HuH-7.5 (cell line): ENCODE measurements at places on chromosomes 11 and 22.

- DNase-seq = no peak
These were observed 14.5 kb downstream of the MIF start for GRCh38 chr22:23908587-23909205.

- no peak for DNase-seq
These were observed 160.6 kb downstream of the TMEM135 start for GRCh38 chr11:87198266-87198881.

DNA sequence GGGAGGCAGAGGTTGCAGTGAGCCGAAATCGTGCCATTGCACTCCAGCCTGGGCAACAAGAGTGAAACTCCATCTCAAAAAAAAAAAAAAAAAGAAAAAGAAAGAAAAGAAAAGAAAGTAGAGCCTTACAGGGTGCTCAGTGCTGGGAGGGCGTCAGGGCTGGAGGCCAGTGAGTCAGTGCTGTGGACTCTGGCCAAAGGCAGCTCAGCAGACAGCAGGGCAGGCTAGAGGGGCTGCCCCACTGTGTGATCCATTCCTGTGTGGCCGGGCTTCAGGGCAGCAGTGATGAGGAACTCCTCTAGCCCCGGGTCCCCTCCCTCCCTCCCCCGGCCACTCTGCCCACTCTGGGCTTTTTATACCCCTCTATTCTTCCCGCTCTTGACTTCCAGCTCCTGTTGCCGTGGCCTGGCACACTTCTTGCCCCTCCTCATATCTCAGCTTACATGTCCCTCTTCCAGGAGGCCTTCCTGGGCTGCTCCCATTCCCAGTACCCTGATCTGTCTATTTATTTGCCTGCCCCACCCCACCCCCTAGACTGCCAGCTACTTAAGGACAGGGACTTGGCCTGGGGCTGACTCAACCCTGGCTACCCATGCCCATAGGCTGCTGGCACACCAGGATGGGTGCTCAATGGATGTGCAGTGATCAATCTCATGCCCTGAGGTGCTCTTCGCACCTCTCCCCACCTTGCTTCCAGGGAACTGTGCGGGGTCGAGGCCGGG is 10.1 kb downstream of the SYT12 start:
- DNase-seq = no peak

GRCh38 chr11:76610871-76611475 is 59.6 kb downstream of the LRRC32 start:
- no peak for DNase-seq

GRCh38 chr11:74288161-74288560 is 23.3 kb downstream of the P4HA3 start:
- DNase-seq = no peak

DNA sequence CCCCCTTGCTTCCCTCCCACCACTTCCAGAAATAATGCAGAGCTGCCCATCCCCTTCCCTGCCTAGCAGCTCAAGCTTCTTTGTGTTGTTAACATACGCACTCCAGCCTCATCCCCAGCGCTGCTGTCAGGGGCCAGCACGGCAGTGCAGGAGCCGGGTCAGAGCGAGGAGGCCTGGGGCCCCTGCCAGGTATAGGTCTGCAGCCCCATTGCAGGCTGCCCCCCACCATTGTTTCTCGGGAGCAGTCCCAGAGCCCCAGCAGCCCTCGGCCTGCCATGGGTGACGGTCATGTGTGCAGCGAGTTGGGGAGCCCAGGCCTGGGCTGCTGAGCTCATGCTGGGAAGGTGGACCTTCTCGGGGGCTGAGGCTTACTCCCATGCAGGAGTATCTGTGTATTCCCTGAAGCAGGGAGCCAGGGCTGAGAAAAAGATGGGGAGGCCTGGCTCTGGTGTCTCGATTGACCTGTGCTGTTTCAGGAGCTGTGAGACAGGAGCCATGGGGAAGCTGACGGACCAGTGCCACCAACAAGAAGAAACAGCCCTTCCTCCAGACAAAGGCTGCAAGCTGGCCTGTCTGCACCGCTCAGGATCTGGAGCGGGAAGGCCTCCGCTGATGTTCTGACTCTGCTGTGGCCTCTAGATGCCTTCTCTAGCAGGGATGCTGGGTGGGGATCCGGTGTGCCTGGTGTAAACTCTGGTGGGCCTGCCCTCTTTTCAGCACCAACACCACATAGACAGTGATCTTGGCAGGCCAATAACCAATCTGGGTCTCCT is 220.5 kb upstream of the B3GAT1 start:
- no peak for DNase-seq

- DNase-seq = no peak
These were observed 59.6 kb upstream of the ADORA2A start for GRCh38 chr22:24367841-24368240.

DNA sequence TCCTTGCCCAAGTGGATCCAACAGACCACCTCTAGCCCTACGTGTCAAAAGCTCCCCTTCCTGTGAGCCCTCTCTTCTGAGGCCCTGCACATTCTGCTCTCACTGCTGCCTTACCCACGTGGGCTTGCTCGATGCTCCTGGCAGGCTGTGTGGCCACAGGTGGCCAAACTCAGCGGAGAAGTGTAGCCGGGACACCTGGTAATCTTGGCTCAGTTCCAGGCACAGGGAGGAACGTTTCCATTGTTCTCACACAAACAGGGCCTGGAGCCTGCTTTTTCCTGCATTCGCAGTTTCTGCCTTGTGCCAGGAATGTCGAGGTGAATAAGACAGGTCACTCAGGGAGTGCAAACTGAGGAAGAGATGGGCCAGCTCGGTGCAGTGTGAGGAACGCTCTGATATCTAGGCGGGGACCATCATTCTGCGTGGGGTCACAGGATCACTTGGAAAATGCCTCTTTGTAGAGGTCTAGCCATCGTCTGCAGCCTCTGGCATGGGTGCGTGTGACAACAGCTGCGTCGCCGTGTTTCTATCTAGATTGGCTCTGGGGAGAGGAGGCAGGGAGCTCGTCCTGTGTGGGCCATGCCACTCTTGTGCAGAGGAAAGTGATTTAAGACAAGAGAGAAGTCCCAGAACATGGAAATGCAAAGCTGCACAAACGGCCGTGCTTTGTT is 127.6 kb upstream of the PARVA start:
- no peak for DNase-seq

GRCh38 chr11:62404901-62405300 is 13.9 kb upstream of the SCGB1A1 start:
- DNase-seq = no peak

DNA sequence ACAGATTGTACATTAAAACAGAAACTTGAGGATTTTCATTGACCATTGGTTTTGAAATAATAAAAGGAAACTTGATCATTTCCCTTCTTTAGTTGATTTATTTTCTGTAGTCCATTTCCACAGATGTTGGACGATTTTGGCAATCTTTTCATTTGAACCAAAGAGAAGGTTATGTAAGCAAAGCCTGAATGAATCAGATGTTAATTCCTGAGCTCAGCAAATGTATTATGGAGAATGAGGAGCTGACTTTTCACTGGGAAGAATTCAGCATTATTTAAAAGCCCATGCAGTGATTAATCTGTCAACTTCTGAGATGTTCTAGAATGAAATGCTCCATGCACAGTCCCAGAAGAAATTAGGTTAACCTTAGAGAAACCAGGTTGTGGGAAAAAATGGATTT is 29.0 kb downstream of the ELMOD1 start:
- DNase-seq = no peak

DNA sequence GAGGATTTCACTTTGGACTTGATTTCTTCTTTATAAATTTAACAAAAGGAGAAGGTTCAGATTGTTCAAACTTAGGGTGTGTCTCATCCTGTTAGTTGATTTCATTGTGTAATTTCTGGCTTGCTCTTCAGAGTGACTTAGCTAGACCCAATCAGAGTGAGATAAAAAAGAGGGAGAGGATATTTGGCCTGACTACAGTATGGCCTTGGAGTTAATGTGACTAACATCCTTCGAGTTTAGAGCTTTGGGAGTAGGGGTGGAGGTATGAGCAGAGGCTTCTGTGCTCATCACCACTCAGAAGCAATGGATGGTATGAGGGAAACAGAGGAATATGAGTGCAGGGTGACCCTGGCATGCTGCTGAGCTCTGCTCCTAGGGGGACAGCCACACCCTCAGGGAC is 114.2 kb downstream of the ME3 start:
- DNase-seq = no peak

DNA sequence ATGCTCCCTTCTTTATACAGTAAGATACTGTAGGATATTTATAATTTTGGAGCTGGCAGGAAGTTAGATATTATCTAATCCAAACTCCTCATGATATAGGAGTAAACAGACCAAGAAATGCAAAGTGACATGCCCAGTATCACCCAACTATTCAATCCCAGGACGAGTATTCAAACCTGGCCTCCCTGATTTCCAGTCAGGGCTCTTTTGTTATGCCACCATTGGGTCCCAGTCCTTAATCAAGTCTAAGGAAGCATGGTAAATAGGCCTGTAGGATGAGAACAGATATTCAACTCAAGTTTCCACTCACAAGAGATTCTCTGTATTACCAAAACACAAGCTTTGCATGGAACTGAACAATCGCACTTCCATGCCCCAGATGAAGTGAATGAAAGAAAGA is 484.0 kb upstream of the API5 start:
- DNase-seq = no peak

- no peak for DNase-seq
These were observed 4.5 kb upstream of the JAML start for GRCh38 chr11:118229274-118229847.

DNA sequence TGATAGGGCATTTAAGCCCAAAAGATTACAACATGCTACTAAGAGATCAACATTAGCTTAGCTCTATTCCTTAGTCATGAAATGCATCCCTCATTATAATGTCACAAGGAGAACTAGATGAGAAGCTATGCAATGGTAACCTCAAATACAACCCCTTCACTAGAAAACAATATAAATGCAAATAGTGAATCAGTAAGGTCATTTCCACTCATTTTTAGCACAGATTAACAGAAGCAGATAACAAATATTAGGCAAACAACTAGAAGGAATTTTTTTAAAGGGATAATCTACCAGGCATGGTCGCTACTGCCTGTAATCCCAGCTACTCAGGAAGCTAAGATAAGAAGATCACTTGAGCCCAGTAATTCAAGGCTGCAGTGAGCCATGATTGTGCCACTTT is 28.2 kb downstream of the SIK3 start:
- DNase-seq = no peak

- no peak for DNase-seq
These were observed 848 bp upstream of the PTPRCAP start for GRCh38 chr11:67438158-67438902.

DNA sequence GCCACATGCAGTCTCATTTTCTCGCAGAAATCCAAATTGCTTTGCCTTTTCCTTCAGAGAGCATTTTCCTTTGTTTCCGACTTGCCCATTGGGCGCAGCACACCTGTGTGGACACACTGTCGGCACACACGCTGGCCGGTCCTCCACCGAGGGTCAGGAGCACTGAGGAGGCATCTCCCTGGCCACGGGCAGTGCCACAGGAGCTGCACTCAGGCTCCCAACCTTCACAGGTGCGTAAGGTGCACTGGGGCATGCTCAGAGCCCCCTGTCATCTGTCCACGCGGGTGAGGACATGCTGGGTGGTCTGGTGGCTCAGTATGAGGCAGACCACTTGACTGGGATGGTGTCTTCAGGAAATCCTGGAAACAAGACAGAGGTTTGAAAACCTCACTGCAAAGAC is 779.1 kb downstream of the BRD1 start:
- no peak for DNase-seq

DNA sequence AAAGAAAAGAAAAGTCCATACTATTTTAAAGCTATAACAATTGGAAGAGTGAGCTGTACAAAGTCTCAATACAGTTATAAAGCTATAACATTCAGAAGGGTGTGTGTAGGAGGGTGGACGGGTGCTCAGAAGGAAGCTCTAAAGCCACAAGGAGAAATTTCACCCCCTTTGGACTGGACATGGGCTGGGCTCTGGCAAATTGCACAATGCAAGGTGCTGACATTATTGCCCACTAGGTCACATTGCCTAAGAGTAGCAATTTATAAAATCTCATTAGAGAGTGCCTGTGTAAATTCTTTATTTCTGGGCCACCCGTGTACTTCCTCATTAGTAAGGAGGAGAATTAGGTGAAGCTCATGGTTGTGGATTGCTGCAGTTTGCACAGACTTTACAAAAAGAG is 5.7 kb upstream of the APOBEC3A start:
- no peak for DNase-seq

GRCh38 chr11:34223907-34224306 is 118.5 kb downstream of the NAT10 start:
- no peak for DNase-seq

- no peak for DNase-seq
These were observed 32.6 kb upstream of the RCE1 start for GRCh38 chr11:66810576-66811185.

DNA sequence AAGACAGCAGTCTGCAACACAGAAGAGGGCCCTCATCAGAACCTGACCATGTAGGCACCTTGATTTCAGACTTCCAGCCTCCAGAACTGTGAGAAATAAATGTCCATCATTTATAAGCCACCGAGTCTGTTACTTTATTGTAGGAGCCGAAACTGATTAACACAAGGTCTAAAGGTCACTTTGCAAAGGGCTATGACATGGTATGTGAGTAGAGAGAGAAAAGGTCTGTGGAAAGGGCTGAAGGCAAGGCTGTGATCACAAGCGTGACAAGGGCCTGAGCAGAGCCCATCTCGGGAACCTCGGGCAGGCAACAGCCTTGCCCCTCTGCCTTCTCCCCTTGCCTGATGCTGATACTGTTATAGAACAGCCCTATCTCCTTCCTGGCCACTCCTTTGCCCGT is 73.4 kb upstream of the TEAD1 start:
- DNase-seq = no peak

- no peak for DNase-seq
These were observed 766 bp downstream of the APOL2 start for GRCh38 chr22:36238373-36239149.

- DNase-seq = no peak
These were observed 1.1 kb downstream of the EIF4G2 start for GRCh38 chr11:10807493-10808234.

- DNase-seq = no peak
These were observed 18.3 kb downstream of the PRSS23 start for GRCh38 chr11:86818462-86819192.

DNA sequence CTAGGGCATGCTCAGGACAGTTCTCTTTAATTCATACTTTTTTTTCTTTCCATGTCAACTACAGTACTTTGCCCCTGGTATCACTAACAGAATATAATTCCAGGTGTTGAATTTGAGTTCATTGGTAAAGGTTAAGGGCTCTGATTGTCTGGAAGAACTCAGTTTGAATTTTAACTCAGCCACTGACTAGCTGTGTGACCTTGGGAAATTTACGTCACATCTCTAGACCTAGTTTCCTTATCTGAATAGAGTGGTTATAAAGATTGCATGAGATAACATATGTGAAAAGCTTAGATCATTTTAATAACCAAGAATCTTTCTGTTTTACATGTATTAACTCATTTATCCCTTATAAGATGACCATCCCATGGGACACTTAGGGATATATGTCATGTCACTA is 15.8 kb upstream of the ZC3H12C start:
- DNase-seq = no peak

- no peak for DNase-seq
These were observed 178.5 kb downstream of the SPON1 start for GRCh38 chr11:14140991-14141390.

GRCh38 chr11:95764267-95764898 is 25.2 kb downstream of the FAM76B start:
- no peak for DNase-seq

GRCh38 chr22:48884786-48885185 is 942.9 kb downstream of the BRD1 start:
- no peak for DNase-seq

- DNase-seq = no peak
These were observed 48.9 kb downstream of the RELT start for GRCh38 chr11:73425108-73425507.
